ENCODE measurements at places on chromosomes 12 and 14.

GRCh38 chr14:64221391-64222003 lies 72.7 kb downstream of the ESR2 start:
- DNase-seq, result no peak

DNA sequence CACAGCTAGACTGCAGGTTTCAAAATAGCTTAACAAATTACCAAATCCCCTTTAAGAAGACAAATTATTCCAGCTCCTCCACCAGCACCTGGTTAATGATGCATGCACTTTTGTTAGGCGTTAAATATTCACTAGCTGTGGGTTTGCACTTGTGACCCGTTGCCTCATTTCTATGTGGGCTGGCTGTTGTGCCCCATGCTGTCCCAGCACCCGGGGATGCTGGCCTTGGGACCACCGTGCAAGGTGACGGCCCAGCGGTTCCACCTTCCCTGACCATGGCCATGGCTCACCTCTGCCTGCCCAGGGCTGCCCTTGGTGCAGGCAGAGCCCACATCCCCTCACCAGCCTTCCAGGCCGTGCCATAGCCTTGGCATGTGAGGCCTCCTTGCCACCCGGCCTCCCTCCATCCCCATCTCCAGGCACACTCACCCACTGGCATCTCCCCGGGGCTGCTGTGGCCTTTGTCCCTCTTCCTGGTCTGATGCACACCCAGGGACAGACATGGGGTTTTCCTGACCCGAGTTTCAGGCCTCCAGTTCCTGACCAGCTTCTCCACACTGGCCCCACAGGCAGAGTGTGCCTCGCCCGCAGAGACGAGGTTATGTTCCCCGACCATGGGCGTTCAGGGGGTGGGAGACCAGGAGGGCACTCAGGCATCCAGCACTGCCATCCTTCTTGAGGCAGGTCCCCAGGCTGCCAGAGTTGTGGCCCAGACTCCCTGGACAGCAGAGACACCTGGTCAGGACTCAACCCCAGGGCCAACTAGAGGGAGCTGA lies 20.3 kb upstream of the C14orf180 start:
- no peak for DNase-seq

DNA sequence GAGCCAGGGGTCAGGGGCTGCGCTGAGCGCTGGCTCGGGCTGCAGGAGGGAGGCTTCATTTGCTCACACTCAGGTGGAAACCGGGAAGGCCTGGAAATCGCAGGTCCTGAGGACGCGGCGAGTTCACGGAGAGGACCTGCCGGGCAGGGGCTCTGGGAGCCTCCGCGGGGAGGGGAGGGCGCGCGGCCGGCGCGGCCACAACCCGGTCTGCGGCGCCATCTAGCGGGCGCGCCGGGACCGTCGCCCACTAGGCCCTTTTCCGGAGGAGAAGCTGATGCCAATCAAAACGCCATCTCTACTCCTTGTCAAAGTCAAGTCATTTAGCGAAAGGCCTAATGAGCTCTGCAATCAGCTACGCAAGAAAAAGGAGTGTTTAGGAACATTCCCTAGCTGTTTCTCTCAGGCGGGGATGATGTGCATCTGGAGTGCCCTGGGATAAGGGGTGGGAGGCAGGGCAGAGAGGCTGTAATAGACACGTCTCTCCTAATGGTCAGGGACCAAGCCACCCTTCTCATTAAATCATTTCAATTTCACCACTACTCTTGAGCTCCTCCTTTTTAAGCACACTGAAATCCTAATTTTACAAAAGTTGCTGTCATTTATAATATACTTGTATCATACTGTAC lies 885.8 kb upstream of the TMEM132C start:
- DNase-seq, result no peak

DNA sequence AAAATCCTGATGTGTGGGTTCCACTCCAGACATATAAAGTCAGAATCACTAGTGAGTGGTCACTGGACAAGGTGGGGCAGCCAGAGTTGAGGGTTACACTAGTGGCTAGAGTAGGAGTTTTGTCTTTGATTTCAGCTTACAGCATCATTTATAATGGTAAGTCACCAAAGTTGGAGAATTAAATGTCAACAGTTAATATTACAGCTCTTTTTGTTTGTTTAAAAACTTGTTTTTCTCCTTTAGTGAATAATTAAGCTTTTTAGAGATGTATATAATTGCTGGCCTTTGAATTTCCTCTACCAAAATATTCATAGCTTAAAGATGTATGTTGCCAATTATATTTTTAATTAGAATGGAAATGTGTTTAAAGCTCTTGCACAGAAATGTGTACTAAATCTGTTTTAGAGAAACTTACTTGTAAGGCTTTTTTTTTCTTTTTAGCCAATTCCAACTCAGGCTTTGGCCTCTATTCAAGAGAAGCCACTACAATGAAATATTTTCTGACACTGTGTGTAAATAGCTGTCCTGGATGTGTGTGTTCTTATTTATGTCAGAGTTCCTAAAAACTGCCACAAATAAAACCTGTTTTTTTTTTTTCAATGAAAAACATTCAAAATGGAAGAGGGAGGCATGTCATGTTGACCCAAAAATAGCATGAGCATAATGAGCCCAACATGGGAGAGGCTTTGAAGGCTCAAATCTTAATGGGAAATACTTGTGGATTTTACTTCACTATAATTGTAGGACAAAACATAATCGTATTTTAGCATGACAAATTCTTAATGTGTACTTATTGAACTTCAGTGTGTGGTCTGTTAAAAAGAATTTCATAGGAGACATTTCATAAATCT lies 92.2 kb downstream of the TBC1D30 start:
- no peak for DNase-seq

- DNase-seq, result no peak
Measured at GRCh38 chr12:14505626-14506596, 61.8 kb downstream of the PLBD1 start.

- no peak for DNase-seq
Measured at GRCh38 chr12:54036620-54037359, 3.9 kb downstream of the HOXC5 start.

DNA sequence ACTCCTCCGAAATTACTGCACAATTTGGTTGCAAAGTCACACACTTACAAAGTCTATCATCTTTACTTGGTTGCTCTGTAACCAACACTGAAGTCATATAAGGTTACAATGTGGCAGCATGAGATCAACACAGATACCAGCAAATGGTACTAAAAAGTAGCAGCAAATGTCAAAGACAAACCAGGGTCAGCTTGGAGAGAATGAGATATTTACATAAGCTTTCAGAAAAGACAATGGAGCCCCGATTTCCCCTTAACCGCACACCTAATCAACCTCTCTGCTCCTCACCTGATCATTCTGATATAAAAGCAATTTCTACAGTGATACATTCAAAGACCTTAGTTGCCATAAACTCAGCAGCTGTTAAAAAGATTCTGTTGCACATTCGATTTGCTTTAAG lies 76.4 kb upstream of the FOXN3 start:
- DNase-seq, result no peak

- no peak for DNase-seq
Measured at GRCh38 chr12:47561746-47562145, 144.1 kb downstream of the RPAP3 start.

DNA sequence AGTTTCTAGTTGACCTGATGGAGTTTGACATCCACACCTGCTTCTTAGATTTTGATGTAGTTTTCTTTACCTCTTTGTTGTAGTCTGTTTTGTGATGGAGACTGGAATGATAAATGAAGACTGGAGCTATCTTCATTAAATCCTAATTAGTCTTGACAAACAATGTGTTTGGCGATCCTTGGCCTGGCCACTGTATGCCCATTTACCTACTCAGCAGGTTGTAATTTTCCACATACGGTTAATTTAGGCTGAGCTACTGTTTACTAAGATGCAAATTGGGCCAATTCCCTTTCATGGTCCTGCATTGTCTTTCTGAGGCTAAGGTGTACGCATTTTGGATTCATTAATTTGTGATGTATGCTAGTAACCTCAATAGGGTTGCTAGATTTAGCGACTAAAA lies at the start of gene TAS2R7:
TSS of gene TAS2R7 (minus strand) at position 41 of the 400 bp plus-strand sequence. CDS start 57 bp downstream, outside the sequence.
- no peak for DNase-seq

GRCh38 chr14:90675399-90675798 lies 140.8 kb downstream of the TTC7B start:
- peak; percentile 96 for DNase-seq

- DNase-seq, result no peak
Measured at GRCh38 chr14:58671436-58671835, 33.7 kb downstream of the DACT1 start.

DNA sequence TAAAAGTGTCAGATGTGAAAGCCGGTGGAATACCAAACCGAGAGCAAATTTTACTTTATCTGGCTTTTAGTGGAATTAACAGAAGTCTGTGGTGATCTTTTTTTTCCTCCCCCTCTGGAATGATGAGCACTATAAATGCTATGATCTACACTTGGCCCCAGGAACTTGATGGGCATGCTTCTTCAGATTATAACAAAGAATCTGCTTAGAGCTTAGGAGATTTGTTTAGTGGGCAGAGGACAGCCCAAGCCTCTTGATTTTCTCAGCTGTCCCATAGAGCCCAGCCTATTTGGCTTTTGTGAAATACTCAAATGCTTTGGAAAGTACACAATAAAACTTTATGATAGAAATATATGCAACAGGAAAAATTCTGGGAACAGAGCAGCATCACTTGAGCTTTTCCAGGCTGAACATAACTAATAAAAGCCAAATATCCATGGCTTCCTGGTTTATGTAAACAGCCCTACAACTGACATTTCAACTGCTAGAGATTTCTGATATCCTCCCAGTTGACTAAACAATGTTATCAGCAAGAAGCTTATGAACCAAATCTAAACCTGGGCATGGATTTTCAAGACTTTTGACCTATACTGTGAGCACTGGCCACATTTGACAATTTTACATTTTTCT lies 149.6 kb downstream of the PLXNC1 start:
- DNase-seq, result no peak

GRCh38 chr12:124491310-124491709 lies 76.1 kb downstream of the NCOR2 start:
- no peak for DNase-seq

Data from NCI-H1694 (cell line).